ENCODE measurements at places on chromosomes 3 and 15.

GRCh38 chr15:28269097-28269496 is 52.9 kb downstream of the HERC2 start:
- peaks cover 84% of the 10 kb centered on the region for H3K36me3 ChIP-seq
- no peak overlapping the region for H3K4me3 ChIP-seq
- H3K27ac ChIP-seq, result no peak overlapping the region
- H3K4me1 ChIP-seq, result no peaks in the 10 kb centered on the region

- no peak overlapping the region for H3K27ac ChIP-seq
- no peaks in the 10 kb centered on the region for H3K36me3 ChIP-seq
- H3K4me3 ChIP-seq, result no peak overlapping the region
- no peaks in the 10 kb centered on the region for H3K4me1 ChIP-seq
- no peaks in the 10 kb centered on the region for H3K27me3 ChIP-seq
Observed at GRCh38 chr3:133828576-133829309, 23.1 kb downstream of the SRPRB start.

- H3K27me3 ChIP-seq, result no peaks in the 10 kb centered on the region
- peaks cover 5% of the 10 kb centered on the region for H3K36me3 ChIP-seq
- no peak for DNase-seq
- no peaks in the 10 kb centered on the region for H3K4me1 ChIP-seq
Observed at GRCh38 chr3:38565339-38566214, 69.4 kb downstream of the EXOG start.

DNA sequence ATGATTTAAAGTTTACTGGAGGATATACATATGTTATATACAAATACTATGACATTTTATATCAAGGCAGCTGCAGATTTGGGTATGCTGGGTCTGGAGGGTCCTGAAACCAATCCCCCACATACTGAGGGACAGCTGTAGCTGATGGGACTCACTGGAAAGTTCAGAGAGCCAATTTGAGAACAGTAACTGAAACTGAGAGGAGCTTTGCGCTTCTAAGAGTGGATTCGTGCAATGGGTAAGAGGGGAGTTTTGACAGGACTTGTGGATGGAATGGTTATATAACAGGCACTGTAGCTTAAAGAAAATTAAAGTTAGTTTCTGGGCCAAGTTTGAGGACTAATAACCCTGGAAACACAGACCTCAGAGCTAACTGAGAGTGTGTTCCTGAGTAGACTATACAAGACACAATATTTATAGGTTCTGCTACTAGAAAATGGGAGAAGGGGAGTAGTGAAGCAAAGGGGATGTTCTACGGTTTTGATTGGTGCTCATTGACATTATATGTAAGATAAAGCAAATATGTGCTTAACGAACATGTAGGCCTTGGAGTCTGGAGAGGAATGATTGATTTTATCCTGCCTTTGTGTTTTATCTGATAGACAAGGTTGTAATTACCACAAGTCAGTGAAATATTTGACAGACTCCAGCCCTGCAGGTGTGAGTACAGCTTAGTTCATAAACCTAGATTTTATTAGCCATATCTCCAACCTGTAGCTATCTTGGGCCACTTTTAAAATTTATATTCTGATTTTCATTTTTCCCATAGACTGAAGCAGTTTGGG is 4.8 kb upstream of the ZMAT3 start:
- H3K4me1 ChIP-seq, result no peaks in the 10 kb centered on the region
- H3K4me3 ChIP-seq, result no peak overlapping the region
- H3K36me3 ChIP-seq, result no peaks in the 10 kb centered on the region
- no peak for DNase-seq
- no peaks in the 10 kb centered on the region for H3K27me3 ChIP-seq
- H3K27ac ChIP-seq, result no peak overlapping the region

DNA sequence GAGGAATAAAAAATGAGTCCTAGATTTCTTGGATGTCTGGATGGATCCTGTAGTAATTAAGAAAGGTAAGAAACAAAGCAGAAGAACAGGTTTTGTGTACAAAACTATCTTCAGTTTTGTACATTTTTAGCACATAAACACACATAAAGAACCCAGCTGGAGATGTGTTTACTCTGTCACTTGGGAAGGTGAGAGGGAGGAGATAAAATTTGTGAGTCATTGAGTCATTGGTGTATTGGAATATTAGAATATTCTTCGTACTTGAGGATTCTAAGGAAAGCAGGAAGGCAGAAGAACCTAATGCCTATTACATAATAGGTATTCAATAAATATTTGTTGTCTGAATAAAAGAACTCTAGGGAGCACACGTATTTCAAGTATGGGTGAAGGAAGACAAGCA is 17.4 kb downstream of the APPL1 start:
- peak overlapping the region; percentile 14 for H3K27ac ChIP-seq
- H3K4me1 ChIP-seq, result no peaks in the 10 kb centered on the region
- DNase-seq, result no peak
- H3K36me3 ChIP-seq, result peaks cover 85% of the 10 kb centered on the region

DNA sequence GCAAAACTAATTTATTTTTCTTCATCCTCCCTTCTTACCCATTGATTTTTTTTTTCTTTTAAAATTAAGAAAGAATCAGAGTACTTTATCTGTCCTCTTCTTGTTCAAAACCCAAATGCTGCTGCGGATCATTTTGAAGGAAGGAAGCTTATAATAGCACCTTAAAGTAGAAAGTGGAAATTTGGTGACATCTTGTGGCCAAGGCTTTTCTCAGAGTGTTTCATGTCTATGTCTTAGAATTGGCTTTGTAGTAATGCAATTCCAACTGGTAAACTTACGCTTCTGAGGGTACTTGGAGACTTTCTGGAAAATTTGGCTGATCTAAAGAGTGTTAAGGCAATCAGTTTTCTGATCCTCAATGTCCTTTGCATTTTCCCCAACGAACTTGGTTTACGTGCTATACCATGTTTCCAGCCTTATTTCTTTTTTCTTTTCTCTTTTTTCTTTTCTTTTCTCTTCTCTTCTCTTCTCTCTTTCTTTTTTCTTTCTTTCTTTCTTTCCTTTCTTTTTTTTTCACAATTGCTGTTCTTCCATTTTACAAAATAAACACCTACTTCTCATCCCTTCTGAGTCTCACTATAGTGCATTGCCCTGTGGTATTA is 30.7 kb downstream of the C3orf38 start:
- H3K4me1 ChIP-seq, result no peaks in the 10 kb centered on the region
- H3K36me3 ChIP-seq, result peaks cover 4% of the 10 kb centered on the region
- no peak overlapping the region for H3K27ac ChIP-seq
- no peaks in the 10 kb centered on the region for H3K27me3 ChIP-seq

DNA sequence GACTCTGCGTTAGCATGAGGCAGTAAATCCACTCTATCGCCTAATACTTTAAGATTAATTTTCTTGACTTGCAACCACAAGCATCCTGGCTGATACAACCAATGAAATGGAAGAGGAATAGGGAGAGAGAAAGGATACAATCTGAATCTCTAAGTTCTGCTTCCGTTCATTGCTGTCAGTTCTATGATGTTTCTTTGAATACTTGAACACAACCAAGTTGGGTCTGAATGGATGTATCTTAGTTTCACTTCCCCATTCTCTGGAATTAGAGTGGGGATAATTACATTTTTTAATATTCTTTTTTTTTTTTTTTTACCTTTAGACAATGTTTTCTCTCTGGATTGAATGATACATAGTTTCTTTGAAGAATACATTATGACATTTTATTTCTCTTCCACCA is 22.9 kb downstream of the PDE8A start:
- H3K36me3 ChIP-seq, result no peaks in the 10 kb centered on the region
- no peak overlapping the region for H3K4me3 ChIP-seq
- H3K27me3 ChIP-seq, result no peaks in the 10 kb centered on the region
- H3K27ac ChIP-seq, result no peak overlapping the region

GRCh38 chr3:31469385-31469784 is 63.3 kb upstream of the STT3B start:
- H3K36me3 ChIP-seq, result no peaks in the 10 kb centered on the region
- H3K4me3 ChIP-seq, result no peak overlapping the region
- DNase-seq, result no peak
- H3K27ac ChIP-seq, result no peak overlapping the region

GRCh38 chr3:136624371-136624770 is 127.8 kb downstream of the STAG1 start:
- DNase-seq, result no peak
- H3K27me3 ChIP-seq, result no peaks in the 10 kb centered on the region
- no peak overlapping the region for H3K27ac ChIP-seq
- no peak overlapping the region for H3K4me3 ChIP-seq
- H3K4me1 ChIP-seq, result peaks cover 10% of the 10 kb centered on the region
- peaks cover 1% of the 10 kb centered on the region for H3K36me3 ChIP-seq

All from MCF 10A (cell line).